Hematopoietic multipotent progenitor cell treated with erythropoietin and hydrocortisone succinate and interleukin-3 and kit ligand, for 15 days (in vitro differentiated cells): ENCODE measurements at places on chromosomes 12 and 14.

DNA sequence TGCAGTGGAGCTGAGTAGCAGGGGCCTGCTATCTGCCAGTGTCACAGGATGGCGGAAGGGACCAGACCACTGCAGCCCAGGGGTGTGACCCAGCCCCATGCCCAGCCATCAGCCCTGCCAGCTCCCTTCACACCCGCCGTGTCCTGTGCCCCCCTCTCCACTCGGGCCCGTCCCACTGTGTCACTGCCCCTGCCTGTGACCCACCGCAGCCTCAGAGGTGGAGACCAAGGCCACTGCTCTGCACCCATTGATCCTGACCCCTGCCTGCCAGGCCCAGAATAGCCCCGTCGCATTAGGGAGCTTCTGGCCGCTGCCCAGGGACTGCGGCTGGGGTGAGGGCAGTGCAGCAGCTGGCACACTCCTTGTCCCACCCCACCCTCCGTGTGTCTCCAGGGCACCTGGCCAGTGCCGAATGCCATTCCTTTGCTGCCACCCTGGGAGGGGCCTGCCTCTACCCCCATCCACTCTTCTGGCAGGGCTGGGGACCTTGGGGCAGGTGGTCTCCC lies 2.1 kb upstream of the CRIP2 start:
- no peak for DNase-seq

GRCh38 chr12:93786656-93787397 lies 109.7 kb downstream of the CRADD start:
- DNase-seq, result no peak

- DNase-seq, result no peak
Observed at GRCh38 chr12:104670439-104671408, 214.0 kb downstream of the CHST11 start.

DNA sequence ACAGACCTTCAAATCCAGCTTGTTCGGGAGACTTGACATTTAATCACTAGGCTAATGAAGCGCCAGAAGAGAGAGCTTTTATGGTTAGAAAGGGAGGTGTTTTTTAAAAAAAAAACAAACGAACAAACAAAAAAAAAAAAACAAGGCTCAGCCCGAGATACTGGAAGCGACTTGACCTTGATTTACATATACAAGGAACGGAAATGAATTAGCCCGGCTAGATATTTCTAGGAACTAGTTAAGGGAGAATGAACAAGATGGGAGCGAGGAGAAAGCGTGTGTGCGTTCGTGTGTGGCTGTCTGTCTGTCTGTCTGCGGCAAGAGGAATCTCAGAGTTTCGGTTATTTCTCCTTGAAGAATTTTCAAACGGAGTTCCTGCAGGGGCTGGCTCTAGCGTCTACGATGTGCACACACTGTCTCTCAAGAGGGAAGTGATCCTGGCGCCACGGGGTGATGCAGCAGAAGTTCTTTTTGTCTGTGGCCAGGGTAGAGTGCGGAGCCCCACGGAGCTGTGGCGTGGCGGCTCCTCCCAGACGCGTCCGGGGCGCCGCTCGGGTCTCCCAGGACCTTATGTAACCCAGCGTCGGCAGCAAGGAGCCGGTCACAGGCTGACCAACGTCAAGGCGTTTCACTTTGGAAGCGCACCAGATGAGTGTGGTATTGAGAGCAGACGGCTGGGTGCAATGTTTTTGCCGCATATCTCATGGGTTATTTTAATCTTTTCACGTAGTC lies 18.8 kb downstream of the SOCS2 start:
- DNase-seq, result peak; percentile 43

DNA sequence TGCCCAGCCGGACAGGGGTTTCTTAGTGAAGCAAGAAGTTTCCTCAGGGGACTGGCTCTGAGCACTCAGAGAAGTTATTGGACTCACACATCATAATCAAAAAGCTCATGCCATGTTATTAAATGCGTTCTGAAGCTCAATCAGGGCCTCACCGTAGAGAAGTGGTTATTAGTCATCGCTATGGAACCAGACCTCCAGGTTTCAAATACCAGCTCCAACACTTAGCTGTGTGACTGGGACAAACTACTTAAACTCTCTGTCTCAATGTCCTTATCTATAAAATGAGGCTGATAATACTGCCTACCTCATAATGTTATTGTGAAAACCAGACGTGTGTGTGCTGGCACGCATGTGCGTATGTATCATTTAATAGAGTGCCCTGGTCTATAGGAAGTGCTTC lies 7.3 kb downstream of the STAT6 start:
- DNase-seq, result no peak

- DNase-seq, result no peak
Observed at GRCh38 chr12:29299633-29300032, 81.3 kb downstream of the ERGIC2 start.

DNA sequence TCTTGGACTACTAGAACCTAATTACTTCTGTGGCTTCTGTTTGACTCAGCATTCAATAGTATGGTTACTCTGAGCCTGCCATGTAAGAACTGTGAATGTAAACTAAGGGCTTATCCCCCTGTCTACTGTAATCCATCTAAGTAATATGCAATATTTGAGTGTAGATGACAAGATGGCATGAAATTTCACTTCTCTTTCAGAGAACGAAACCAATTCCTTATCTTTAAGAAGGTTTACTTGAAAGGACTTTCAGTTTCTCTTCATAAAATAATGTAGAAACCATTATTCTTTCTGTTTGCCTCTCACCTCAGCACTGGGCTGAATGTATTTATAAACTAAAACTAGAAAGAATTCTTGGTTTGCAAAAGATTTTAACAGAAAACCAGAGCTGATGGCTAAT lies 60.4 kb upstream of the ARID2 start:
- DNase-seq, result peak; percentile 24

GRCh38 chr14:105817971-105818711 lies 291.8 kb downstream of the TMEM121 start:
- no peak for DNase-seq

GRCh38 chr14:39488600-39488999 lies 56.4 kb upstream of the FBXO33 start:
- DNase-seq, result no peak
